Renal cortical epithelial cell (primary cell): ENCODE measurements at places on chromosomes 7 and 10.

- no peak for DNase-seq
Measured at GRCh38 chr7:4297918-4298219, 384.2 kb upstream of the FOXK1 start.

DNA sequence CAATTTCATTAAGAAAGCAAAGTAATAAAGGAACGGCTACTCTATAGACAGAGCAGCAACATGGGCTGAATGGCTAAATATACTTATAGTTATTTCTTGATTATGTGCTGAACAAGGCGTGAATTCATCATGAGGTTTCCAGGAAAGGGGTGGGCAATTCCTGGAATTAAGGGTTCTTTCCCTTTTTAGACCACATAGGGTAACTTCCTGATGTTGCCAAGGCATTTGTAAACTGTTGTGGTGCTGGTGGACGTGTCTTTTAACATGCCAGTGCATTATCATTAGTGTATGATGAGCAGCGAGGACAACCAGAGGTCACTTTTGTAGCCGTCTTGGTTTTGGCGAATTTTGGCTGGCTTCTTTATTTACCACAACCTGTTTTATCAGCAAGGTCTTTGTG, 28.5 kb upstream of the ZMYND11 start:
- no peak for DNase-seq

DNA sequence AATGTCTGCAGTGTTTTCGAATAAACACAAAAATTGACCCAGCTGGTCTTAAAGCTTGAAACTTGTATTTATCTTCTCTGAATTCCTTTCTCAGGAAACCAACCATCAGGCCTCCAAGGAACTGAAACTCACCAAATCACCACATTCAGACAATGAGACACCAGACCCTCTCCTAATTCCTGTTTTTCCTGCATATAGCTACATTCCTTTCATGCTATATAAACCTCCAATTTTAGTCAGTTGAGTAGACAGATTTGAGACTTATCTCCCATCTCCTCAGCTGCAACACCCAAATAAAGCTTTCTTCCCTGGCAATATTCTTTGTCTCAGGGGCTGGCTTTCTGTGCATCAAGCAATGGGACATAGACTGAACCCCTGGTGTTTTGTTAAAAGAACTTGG, 317.0 kb downstream of the CACNA2D1 start:
- no peak for DNase-seq

DNA sequence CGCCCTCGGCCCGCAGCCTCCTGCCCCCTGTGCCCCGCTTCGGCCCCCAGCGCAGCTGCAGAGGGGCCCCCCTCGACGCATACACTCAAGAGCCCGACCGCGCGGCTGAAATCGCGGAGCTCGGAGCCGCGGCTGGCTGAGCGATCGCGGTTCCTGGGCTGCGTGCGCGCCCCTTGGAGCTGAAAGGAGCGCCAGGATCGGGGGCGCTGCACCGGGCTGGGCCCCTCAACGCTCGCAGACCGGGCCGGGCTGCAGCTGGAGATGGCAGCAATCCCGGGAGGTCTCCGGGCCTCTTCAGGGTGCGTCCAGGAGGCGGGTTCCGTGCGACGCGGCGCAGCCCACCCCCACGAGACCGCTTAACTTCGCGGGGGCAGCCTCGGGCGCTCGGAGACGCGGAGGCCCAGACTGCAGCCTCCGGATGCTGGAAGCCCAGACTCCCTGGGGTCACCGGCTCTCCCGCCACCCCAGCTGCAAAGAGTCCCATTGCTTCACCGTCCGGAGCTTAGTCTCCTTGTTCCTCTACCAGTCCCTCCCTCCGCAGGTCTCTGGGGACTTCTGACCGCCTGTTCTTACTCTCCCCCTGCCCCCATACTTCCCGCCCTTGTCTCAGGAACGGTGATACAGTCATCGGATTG, 73.0 kb upstream of the LRRC4 start:
- DNase-seq = no peak

DNA sequence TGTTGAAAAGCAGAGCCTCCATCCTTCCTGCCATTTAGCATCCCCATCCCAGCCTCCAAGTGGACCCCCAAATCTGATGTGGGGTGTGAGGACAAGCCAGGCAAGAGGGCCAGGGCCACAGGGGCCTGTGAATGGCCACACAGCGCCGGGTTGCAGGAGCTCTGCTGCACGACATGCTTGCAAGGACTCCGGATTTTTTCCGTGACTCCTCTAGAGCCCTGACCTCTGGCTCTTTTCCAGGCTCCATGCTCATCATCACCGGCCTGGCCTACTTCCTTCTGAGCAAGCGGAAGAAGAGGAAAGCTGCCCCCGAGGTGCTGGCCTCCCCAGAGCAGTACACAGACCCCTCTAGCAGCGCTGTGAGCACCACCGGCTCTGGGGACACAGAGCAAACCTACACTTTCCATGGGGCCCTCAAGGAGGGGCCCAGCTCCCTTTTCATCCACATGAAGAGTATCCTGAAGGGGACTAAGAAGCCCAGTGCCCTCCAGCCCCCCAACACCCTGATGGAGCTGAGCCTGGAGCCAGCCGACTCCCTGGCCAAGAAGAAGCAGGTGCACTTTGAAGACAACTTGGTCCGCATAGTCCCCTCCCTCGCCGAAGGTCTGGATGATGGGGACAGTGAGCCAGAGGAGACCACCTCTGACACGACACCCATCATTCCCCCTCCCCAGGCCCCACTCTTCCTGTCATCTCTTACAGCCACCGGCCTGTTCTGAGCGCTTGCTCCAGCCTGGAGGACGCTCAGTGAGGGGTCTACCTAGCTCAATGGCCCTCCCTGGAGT, 23.5 kb downstream of the TMEM72 start:
- DNase-seq = no peak
